Suppressor macrophage treated with lipopolysaccharide for 4 hours (primary cell): ENCODE measurements at places on chromosomes 3 and 15.

- no peak for DNase-seq
Observed at GRCh38 chr3:128347282-128347681, 119.4 kb downstream of the DNAJB8 start.

- no peak for DNase-seq
Observed at GRCh38 chr3:185709251-185709955, 115.4 kb downstream of the IGF2BP2 start.

GRCh38 chr3:39098473-39099000 is 8.9 kb downstream of the GORASP1 start:
- DNase-seq, result no peak

- DNase-seq, result no peak
Observed at GRCh38 chr3:149647812-149648211, 10.0 kb downstream of the WWTR1 start.

GRCh38 chr15:27885201-27885600 is 213.9 kb downstream of the OCA2 start:
- DNase-seq, result no peak

DNA sequence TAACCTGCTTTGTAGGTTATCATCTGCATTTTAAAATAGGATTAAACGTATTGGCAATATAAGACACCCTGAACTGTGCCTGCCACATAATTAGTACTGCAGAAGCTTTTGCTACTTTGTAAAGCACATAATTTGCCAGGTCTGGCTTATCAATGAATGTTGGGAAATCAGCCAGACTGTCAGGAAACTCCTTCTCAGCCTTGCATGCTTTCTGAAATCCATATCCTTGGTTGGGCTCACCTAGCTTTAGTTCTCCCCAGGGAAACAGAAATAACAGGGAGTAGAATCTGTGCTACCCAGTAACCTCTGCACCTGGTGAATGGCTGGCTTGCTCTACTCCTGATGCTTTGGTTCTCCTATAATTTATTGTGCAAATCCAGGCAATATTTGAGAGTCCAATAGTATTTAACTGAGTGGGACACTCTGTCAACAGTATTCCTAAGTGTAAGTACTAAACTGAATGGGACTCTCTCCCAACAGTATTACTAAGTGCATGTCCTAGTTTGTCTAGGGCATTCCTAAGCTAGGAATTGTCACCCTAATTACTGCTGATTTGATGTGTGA is 354.5 kb downstream of the WDR72 start:
- DNase-seq, result no peak

DNA sequence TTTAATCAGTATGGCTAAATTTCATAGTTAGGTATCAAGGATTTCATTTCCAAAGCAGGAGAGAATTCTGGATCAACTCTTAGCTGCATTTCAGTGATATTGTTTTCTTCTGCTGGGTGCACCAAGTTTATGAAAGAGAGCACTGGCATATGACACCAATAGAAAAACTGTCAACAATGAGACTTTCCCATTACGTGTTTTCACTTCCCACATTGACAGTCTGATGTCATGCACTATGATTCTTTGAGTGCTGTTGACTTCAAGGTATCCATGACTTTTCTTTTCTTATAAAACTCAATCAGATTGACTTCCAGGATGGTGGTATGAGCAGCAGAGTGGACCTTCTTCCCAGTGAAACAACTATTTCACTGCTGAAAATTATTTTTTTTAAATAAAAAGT is 476.1 kb downstream of the EDEM1 start:
- DNase-seq, result peak; percentile 55

DNA sequence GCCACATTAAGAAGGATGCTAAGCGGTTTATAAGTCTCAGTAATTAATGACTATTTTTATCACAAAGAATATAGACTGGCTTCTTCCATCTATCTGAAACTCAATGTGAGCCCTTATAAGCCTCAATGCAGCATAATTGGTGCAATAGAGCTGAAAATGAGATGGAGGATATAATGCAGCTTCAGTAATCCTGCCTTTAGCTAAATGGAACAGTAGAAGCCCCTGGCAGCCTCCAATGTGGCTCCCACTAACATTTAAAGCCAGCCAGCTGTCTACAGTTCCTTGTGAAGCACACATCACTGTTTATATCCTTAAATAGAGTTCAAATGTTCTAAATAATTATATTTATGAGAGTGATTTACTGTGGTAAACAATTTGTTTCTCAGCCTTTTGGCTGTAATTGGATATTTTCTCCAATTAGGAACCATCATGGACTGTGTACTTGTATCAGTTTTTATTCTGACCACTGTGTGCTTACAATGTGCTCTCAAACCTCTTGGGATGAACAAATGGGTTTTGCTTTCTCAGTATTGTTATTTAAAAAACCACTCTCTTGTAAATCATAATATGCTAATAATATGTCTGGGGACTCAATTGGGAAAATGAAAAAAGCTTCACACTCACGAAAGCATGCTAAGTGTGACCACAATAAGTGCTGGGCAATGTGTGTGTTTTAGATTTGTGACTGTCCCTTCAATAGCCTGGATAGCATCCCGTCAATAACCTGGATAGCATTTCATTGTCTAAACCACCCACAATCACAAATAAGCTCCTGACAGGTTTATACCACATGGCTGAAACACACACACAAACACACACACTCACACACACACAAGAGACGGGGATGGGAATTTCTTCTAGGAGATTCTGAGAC is 366.6 kb downstream of the GBE1 start:
- DNase-seq, result no peak

- DNase-seq, result no peak
Observed at GRCh38 chr3:53846134-53846850, at the start of the genes CHDH and IL17RB. Gene CHDH (minus strand): TSS chr3:53846419. CDS start chr3:53824008, 22,411 bp downstream. Gene IL17RB (plus strand): TSS chr3:53846568. CDS start chr3:53846589, 21 bp downstream.

DNA sequence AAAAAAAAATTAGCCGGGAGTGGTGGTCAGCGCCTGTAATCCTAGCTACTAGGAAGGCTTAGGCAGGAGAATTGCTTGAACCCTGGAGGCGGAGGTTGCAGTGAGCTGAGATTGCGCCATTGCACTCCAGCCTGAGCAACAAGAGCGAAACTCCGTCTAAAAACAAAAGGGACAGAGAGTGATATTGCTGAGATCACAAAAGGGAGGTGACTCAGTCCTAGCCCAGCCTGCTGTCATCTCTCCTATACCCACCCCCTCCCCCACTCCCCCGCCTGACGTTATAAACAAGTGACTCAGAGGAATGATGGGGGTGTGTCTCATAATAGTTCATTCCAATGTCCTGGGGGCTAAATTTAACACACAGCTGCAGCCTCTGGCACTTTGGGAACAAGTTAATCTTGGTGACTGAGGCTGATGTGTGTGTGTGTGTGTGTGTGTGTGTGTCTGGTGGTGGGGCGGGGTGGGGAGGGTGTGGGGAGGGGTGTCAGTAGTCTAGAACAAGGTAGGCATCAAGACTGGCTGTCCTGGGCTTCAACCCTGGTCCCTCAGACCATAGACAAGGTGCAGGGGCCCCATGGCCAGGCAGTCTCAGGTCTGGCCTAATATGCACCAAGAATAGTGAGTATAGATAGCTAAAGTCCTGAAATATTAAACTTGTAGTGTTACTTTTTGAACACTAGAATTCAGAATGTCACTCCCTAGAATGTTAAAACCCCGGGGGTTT is 1.3 kb upstream of the KLHL40 start:
- peak; percentile 94 for DNase-seq

DNA sequence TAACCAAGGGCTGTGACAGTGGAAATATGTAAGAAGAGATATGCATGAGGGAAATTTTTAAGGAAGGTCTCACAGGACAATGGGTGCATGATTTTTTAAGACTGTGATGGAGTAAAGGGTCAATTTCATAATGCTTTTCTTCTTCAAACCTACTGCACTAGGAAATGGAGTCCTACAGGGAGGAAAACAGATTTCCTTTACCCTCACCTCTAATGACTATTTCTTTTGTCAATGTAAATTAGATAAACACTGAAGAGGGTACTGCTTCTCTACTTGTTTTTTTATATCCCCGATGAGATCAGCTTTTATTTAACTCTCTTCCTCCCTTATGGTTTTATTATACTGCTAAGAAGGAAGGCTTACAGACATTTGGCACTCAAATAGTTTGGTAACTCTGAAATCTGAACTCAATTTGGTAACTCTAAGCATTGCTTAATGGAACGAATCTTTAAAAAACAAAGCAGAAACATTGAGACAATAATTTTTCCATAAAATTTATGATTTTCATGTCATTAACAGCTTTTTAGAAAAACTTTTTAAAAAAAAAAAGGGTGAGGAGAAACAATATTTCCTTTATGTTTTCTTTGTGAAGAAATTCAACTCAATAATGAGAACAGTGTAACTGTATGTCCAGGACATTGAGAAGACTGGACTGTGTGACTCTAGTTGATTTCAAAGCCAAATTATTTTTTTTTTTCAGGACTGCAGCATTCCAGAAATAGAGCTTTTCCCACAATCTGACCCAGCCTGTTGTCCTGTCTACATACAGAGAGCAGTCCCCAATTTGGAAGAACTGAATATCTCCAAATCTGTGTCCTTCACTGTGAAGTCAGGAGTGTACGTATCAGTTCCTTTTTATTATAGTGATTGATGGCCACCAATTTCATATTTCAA is 64.4 kb downstream of the CRYBG3 start:
- DNase-seq, result no peak
